ENCODE measurements at places on chromosomes 1 and 21.

DNA sequence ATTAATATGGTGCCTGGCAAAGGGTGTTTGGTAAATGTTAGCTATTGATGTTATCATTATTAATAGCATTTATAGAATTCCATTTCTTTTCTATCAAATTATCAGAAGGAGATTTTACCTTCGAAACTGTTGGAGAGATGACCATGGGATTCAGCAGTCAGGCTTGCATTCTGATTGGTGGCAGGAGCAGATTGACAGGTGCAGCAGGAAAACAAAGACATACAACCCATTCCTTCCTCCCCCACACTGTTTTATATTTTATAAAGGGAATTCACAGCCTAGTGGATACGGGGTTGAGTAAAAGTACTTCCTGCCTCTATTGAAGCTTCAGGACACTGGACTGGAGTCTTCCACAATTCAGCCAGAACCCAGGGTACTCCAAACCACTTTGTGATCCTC is 55.1 kb upstream of the SYT14 start:
- no peak for DNase-seq

GRCh38 chr1:63937461-63938022 is 163.7 kb downstream of the ROR1 start:
- DNase-seq, result no peak

- DNase-seq, result peak; percentile 31
Measured at GRCh38 chr21:46559291-46559983, 45.4 kb downstream of the S100B start.

DNA sequence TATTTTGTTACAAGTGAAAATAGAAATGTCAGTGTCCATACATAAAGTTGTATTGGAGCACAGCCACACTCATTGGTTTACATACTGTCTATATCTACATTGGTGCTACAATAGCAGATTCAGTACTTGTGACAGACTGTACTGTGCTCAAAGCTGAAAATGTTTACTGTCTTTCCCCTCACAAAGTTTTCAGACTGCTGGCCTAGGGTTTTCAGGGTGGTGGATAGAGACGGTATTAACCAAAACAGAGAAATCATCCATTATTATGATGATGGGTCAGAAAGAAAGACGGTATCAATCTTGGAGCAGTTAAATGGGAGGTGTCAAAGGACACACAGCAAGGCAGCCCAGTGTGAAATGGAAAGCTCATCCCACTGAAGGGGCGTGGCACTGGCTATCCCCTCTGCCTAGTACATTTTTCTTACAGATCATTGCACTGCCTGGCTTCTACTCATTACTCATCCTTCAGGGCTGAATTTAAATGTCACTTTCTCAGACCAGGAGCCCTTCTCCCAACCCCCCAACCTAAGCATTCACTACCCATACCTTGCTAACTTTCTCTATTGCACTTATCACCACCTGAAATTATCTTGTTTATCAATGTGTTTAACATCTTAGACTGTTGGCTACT is 10.2 kb downstream of the JAK1 start:
- no peak for DNase-seq

- DNase-seq, result no peak
Measured at GRCh38 chr1:203299169-203299568, 6.2 kb upstream of the BTG2 start.

DNA sequence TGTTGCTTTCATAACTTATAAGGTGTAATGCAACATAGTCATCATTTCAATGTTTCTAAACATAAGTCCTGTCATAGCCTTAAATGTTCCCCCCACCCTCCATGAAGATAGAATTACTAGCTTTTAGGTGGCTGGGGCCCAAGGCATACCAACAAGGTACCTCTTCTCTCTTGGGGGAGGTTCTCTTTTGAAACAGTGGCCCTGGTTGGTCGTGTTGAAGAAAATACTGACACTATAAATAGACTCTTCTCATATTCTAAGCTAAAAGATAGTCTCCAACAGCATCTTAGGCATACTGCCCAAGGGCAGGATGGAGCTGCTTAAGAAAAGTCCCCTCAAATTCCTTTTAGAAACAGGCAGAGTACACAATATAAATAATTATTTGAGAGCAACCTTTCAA is 255.0 kb downstream of the FAF1 start:
- no peak for DNase-seq

DNA sequence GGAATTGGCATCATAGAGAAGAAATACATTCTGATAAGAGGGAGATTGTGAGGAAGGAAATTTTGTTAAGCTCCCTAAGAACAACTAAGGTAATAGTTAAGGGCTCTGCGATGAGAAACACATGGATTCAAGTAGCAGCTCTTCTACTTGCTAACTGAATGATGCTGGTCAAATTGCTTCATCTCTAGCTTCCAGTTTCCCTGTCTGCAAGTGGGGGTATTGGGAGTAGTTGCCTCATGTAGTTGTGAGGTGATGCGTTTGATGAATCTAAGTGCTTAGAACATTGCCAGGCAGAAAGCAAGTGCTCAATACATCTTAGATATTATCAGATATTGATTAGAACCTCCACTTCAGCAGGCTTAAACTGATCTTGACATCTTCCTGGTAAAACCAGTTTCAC is 84.8 kb downstream of the CD58 start:
- no peak for DNase-seq

GRCh38 chr1:18942340-18942739 is 14.1 kb downstream of the IFFO2 start:
- DNase-seq, result no peak
